Ovary (tissue), 10 donors: ENCODE measurements at places on chromosomes 1 and 21.

DNA sequence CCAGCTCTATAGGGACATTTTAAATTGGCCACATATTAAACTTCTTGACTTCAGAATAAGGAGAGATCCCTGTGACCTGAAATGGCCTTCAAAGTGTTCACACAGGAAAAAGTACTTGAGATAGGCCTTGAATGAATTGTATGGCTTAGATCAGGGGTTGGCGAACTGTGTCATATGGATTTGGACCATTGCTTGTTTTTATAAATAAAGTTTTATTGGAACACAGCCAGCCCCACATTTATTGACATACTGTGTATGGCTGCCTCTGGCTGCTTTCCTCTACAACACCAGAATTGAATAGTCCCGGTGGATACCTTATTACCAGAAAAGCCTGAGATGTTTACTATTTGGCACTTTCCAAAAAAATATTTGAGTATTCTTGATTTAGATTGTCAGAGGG, 4.0 kb downstream of the BROX start:
- DNase-seq: no peak

DNA sequence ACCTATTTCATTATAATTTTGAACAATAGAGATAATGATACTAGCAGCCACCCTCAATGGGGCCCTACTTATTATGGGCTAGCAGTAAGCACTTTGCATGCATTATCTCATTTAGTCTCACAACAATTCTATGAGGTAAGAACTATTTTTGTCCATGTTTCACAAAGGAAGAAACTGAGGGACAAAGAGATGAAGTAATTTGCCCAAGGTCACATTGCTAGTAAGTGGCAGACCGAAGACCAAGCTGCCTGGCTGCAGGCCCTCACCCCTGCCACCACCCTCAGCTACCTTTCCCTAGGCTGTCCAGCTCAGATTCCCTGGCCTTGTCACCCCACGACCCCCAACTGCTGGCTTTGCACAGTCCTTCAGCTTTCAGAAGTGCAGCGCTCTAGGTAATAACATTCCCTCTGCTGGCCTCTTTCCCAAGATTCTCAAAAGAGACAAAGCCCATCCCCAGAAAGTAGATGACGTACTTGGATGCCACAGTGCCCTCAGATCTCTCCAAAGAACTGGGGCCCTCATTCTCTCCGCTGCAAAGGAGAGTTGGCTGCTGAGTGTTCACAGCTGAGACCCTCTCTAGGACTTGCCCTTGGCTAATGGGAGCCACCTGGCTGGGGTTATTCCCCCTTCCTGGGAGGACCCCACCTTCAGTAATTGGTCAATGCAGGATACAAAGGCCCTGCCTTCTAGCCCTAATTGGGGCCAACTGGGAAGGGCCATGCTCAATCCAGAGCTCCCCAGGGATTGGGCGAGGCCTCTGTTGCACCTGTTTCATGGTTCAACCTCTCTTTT, 39.5 kb downstream of the IRF2BP2 start:
- no peak for DNase-seq

DNA sequence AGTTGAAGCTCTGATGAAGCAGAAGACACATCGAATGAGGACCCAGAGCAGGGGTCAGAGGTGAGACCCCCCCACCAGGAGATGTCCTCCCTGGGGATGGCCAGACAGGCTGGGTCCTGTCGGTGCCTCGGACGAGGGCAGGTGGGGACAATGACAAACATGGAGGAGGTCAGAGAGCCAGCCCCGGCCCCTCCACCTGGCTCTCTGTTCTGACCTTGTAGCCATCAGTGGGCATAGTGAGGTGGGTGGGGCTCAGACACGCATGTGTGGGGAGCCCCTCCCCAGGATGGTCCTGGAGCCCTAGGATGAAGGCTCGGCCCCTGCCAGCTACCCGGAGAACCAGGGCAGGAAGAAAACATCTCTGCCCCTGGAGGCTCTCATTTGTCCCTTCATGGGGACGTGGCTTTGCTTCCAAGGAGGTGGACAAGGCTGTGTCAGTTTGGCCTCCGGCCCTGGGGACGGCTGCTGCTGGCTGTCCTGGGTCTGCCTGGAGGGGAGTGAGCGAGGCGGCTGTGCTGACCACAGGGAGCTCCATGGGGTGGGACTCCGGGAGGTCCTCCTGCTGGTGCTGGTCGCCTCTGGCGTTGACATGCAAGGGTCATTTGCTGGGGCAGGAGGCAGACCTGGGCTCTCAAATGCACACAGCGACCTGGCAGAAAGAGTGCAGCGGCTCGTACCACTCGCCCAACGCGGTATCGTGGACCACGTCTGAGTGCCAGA, 2.6 kb downstream of the KRTAP10-6 start:
- DNase-seq: no peak

DNA sequence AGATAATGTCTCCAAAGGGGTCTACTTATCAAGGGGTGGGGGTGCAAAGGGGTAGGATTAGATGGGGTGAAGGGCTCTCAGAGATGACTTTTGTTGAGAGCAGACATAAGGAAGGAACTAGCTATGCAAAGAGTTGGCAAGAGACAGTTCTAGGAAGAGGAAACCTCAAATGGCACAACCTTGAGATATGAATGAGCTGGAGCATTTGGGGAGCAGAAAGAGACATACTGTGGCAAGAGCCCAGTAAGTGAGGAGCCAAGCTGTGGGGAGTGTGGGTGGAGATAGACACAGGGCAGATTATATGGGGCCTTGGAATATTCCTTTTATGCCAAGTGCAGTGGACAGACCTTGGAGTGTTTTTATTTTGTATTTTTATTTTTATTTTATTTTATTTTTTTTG, 84.8 kb upstream of the BTG3 start:
- no peak for DNase-seq

DNA sequence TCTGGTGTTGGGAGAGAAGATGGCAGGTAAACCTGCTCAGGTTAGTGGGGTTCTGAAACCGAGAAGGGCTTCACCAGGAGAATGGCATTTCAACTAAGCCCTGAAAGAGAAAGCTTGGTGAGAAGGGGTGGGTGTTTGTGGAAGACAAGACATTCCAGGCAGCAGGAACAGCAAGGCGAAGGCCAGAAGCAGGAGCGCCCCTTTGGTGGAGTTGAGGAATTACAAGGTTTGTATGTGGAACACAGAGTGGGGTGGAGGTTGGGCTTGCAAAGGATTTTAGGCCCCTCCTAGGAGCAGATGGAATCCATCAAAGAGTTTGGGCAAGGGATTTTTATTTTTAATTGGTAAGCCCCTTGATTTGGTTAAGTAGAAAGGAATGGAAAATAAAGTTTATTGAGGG, 24.8 kb upstream of the ELOA start:
- DNase-seq: no peak

DNA sequence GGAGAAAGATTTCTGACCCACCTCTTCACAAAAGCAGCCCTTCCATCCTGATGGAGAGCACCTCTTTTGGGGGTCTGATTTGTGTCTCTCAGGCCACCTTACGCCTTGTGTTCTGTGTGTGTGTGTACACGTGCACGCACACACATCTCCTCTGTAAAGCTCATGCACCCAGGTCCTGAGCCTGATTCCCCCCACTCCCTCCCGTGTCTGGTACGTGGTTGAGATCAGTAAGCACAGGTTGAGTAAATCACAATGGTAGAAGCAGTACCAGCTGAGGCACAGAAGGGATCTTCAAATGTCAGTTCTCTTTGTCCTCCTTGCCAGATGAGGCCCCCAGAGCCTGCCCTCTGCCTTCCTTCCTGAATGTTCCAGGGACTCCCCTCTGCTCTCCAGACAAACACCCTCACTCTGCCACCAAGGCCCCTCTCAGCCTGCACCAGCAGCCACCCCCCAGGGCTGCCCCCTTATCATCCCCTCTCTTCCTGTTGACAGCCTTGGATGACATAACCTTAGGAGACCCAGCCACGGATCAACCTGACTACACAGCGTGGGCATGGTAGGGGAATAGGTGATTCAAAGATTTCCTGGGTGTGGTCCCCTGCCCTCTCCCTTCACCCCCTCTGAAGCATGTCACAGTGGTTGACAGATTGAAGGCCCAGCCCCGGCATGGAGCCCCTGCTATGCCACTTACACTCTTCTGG, 112.8 kb downstream of the HIVEP3 start:
- DNase-seq: no peak

DNA sequence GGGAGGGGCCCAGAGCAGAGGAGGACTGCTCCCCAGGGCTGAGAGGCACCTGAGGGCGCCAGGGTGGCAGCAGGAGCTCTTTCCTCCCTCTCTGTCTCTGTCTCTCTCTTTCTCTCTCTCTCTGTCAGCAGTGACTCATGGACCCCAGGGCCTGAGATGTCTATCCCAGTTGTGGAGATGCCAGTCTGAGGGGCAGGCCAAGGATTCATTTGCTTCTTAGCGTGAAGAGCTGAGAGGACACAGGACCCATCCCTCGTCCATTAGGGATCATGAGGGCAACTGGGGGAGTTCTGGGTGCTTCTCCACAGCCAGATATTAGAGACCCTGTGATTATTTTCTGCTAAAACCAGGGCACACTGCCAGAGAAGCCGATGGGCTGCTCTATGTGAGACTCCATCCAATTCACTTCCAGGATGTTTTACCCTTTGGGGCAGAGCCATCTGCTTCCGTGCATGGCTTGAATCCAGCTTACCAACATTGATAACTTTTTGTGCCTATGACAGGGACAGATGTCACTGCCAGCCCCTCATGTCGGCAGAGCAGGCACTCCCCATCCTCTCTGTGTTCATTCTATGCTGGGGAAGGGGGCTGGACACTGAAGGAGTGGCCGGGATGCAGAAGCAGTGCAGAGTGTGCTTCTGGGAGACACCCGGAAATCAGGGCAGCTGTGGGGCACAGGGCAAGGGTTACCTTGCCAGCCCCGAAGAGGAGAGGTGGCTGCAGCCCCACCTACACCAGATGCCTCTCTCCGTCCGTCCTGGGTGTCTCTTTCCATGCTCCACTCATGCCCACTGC, 4.1 kb upstream of the PCBP3 start:
- DNase-seq: no peak

GRCh38 chr1:200006711-200007110, 20.8 kb upstream of the NR5A2 start:
- DNase-seq: no peak
